ENCODE measurements at places on chromosomes 13 and 19.

GRCh38 chr19:40688987-40689338 is 1.5 kb downstream of the NUMBL start:
- no peak for DNase-seq

GRCh38 chr13:38417727-38418126 is 68.1 kb downstream of the UFM1 start:
- peak; percentile 7 for DNase-seq

GRCh38 chr13:76440568-76440967 is 445.6 kb downstream of the KCTD12 start:
- no peak for DNase-seq

DNA sequence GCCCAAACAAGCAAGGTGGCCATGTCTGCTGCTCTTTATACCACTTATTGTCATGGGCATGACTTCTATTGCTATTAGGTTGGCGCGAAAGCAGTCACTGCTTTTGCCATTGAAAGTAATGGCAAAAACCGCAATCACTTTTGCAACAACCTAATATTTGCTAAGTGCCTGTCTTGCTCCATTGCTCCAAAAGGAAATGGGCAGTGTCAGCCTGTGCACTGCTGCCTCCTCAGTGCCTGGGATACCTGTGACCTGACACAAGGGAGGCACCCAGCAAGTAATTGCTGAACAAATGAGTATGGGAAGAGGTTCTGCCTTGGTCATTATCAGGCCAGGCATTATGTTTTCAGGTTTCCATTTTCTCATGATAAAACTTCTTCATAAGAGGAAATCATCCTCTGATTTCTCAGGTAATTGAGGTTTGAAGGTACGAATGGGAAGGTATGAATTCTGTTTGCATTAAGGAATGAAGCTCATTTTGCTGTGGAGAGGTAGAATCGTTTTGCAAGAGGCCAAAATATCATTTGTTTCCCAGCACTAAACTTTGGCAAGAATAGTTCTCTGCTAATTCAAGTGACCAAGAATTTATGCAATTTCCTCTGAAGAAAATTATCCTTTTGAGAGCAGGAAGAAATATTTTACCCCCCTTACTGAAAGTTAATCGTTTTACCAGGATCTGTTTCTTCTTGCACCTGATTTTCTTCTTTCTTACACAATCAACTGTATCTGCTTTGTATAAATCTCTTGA is 128.4 kb upstream of the SPRY2 start:
- no peak for DNase-seq

- DNase-seq: no peak
Measured at GRCh38 chr19:18521692-18522123, at the start of gene ELL. ELL (minus strand) TSS chr19:18522070; CDS start chr19:18522055, 15 bp downstream.

DNA sequence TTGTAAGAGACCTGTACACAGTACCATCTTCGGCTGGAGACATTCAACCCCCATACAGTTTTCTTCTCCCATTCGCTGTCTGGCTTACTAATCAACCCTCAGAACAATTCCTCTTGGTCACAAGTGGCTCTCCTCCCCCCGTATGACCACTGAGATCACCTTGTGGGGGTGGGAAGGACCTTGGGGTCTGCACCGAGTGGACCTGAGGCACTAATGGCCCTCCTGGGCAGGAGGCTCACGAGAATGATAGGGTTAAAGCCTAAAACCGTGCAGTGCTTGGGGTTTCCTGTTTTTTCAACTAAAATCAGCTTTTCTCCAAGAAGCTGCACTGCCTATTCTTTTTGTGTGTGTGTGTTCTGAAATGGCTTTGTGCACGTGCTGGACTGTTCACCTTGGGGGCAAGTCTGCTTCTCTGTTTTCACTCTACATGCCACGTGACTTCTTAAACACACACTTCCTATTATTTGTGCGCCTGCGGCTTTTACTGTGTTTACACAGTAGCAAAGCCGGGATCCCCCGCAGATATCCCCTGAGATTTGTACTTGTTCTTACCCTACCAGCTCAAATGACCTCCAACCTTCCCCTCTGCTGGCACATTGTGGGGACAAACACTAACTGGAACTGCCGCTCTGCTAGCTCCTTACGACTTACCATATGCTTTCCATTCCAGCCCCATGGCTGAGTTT is 12.3 kb downstream of the RBM26 start:
- no peak for DNase-seq

GRCh38 chr13:105406551-105406950 is 1128.9 kb downstream of the EFNB2 start:
- DNase-seq: no peak

GRCh38 chr13:70107498-70108281 is at the start of gene ATXN8OS:
ATXN8OS (plus strand) TSS chr13:70107826.
- no peak for DNase-seq

DNA sequence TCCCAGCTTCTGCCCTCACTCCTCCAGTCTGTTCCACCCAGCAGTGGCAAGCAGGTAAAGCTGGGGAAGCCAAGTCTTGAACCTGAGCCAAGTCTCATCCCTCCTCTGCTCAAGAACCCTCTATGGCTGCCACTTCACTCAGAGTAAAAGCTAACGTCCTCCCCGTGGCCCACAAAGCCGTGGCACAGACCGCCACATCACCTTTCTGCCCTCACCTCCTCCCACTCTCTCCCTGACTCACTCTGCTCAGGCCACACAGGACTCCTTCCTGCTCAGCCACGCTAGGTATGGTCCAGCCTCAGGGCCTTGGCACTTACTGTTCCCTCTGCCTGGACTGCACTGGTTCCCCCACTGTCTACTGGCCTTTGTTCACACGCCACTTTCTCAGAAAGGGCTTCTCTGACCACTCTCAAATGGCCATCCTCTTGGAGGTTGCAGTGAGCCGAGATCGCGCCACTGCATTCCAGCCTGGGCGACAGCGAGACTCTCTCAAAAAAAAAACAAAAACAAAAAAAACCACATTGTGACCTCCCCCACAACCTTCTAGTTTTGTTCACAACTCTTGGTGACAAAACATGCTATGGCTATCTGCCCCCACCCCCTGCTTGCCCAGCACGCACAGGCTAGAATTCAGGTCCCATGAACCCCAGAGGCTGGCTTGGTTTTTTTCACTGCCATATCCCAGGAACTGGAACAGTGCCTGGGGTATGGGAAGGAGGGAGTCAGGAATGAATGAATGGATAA is 15.8 kb downstream of the NDUFB7 start:
- peak; percentile 30 for DNase-seq

DNA sequence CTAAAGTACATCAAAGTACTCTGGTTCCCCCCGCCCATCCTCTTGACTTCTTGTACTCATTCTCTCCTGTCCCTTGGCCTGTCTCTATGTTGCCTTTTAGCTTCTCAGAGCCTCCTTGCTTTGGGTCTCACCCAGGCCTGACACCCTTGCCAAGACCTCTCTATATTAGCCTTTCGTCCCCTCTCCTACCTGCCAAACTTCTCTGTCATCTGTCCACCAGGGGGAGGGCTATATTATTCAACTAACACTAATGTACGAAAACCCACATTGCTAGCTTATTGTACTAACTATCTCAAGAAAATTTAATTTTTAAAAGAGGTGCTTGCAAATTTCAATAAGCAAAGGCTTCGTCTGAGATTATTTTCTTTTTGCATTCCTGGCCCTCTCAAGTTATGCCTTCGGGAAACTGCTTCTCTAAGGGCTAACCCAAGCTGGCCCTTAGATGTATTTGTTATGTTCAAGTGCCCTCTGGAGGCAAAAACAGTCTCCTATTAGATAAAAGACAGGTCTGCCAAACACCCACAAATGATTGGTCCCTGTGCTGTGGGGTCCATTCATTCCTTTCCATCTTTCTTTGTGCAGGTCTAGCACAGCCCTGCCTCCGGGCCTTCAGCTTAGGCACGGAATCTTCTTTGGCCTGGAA is 6.3 kb upstream of the MRPS31 start:
- peak; percentile 31 for DNase-seq

DNA sequence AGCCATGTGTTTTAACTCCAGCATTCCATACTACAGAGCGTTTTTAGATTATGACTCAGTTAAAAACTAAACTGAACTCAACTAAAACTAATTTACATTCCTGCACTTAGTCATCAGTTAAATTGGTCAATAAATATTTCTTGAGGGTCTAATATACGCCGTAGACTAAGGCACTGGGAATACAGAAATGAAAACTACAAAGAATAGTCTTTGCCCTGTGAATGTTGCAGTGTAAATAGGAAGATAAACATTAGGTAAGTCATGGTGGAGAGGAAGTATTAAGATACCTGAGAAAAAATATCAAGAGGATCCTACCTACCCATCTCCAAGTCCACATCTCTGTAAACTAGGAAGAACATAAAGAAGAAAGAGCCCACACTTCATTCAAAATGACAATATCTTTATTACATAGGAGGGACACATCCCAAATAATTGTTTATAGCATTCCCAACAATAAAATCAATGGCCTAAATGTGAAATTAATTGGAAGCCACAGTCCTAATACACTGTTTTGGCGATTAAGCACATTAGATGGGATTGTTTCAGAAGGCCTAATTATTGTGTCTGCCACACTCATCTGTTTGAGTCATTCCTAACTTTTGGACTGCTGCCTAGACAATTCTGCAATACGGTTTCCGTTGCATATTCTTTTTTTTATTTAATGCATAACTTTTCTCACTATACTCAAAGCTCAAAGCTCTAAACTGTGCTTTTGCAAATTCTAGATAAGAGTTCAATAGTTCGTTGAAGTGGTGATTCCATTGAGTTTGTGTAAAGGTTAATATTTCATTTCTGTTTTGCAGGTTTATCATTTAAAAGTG is 52.9 kb downstream of the MBNL2 start:
- DNase-seq: peak; percentile 21

DNA sequence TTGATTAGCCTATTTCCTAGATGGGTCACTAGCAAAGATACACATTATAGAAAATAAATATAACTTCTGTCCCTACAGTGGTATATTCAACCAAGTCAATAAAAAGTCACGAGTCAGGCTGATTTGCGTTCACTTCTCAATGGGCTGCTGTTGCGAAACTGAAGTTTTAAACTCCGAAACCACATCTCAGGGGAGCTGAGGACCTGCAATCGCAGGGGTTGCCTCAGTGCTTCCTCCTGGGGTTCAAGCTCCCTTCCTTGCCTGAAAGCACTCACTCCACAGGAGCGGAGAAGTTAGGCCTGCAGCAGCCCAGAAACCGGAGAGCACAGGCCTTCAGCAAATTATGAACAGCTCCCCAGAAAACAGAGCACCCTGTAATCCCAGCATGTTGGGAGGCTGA is 39.6 kb downstream of the RAB20 start:
- DNase-seq: no peak

- DNase-seq: no peak
Measured at GRCh38 chr19:29842471-29843179, 30.8 kb downstream of the CCNE1 start.

DNA sequence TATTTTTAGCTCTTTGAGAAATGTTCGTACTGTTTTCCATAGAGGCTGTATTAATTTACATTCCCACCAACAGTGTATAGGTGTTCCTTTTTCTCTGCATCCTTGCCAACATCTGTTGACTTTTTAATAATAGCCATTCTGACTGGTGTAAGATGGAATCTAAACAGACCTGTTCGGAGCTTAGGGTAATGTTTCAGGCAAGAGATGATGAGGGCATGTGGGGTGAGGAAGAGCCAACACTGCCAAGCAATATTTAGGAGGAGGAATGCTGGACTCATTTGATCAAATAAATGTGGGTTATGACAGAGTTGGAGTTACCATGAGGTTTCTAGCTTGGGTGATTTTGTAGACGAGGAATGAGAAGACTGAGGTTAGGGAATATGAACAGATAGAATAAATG is 382.9 kb downstream of the KLF12 start:
- no peak for DNase-seq

GRCh38 chr19:55552620-55553019 is 7.3 kb upstream of the SBK3 start:
- peak; percentile 84 for DNase-seq

DNA sequence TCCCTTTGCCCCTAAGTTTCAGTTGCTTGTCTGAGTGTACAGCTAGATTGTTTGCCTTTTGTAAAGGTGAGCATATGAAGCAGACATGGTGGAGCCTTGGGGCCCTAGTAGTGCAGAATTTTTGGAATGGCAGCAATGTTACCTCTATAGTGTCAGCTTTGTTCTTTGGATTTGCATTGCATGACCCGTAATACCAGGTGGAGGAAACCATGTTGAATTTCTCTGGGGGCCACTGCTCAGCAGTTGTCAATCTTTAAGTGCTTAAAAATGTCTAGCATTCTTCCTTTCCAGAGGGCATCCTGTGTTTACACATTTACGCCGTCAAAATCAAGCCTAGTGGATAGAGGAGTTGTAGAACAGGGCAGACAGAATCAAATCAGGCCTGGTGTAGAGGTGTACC is 303.3 kb downstream of the ATP8A2 start:
- no peak for DNase-seq

DNA sequence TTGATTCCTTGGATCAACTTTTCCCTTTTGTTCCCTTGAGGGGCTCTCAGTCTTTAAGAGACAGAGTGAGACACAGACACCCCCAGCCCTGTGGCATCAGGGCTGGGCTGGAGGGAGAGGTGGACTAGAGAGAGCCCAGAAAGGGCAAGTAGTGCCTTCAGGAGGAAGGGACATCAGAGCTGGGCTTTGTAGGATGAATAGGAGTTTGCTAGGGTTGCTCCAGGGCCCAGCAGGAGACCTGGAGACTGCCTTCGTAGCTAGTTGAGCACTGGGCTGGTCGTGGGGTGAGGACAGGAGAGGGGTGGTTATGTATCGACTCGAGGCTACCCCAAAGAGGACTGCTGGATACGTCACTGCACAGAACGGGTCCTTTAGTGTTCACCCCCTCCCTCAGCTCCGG is 5.4 kb downstream of the MAP1S start:
- no peak for DNase-seq

- DNase-seq: no peak
Measured at GRCh38 chr13:20043207-20043925, 84.8 kb downstream of the ZMYM2 start.

DNA sequence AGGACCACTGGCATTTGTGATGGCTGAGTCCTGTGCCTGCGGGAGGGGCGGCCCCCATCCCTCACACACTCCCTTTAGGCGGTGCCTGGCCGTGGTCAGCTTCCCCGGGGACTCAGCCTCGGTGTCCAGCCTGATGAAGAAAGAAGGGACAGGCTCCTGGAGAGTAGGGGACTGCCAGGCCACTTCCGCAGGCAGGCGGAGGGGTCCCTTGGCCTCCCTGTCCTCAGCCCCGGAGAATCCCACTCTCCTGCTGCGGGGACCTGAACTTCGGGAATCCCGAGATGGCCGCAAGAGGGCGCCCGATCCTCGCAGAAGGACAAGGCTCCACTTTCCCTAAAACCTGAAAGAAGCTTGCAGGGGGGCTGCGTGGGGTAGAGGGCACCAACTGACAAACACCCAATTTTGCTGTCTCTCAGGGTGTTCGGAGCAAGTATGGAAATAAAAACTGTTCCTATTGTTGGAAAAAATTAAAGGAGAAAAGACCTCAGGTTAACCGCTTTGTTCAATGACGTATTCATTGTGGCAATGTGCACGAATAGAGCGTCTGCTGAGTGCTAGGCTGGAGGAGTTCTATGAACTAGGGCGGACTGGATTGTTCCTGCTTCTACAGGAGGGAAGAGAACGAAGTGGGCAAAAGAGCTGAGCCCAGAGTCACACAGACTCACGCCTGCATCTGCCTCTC is 297.3 kb downstream of the ZNF536 start:
- peak; percentile 36 for DNase-seq

- no peak for DNase-seq
Measured at GRCh38 chr19:39252458-39252857, 3.8 kb upstream of the IFNL4 start.

GRCh38 chr13:19985219-19985556 is 26.7 kb downstream of the ZMYM2 start:
- no peak for DNase-seq

- DNase-seq: no peak
Measured at GRCh38 chr13:31814536-31814935, 75.2 kb downstream of the RXFP2 start.

GRCh38 chr13:109740121-109740520 is 46.3 kb downstream of the IRS2 start:
- DNase-seq: no peak

GRCh38 chr13:52061587-52061986 is 37.1 kb downstream of the UTP14C start:
- no peak for DNase-seq

All from H4 (cell line).